MV-4-11 (cell line): ENCODE measurements at places on chromosomes 3 and 15.

DNA sequence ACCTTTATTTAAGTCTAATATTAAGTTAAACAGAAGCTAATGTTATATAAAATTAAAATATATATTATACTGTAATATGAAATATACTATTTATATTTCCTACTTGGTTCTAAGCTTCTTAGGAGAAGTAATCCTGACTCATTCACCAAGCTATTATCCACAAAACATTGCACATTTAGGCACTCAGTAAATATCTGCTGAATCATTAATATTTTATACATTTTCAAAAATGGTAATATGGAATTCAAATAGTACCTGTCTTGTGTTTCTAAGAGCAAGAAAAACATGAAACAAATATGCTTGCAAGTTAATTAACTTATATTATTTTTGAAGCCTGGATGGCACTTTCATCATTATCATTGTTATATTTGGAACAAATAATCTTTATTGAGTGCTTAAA, 153.0 kb upstream of the CNTN4 start:
- DNase-seq, result no peak

DNA sequence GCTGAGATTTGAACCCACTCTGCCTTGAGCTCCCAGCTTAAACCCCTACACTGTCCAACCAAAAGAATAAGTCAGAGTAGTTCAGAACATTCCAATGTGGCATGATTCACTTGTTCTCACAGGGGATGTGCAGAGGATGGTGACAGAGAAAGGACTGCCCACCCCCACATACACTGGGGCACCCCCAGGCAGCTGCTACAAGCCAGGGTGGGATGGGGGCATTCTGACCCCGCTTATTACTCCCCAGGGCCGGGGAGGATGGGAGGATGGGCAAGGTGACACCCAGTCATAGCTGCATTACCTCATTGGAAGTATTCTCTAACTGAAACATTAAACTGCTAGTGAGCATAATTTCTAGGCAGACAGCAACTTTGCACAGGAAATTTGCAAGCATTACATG, 126.0 kb upstream of the PRR20G start:
- no peak for DNase-seq

DNA sequence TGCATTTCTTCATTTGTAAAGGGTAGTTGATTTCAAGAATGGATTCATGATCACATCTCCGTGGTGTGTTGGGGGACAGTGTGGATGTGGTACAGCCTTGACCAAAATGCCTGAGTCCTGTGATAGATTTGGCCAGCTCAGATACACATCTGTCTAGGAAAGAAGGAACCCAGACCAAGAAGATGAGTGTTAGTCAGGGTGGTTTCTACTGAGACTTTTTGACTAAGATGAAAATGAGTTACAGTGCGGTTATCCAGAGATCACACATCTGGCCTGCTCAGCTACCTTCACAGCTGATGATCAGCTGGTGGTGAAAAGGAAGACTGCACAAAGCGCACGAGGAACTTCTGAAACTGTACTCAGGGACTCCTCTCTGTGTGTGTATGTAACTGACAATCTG, 68.0 kb downstream of the FNDC3B start:
- peak; percentile 85 for DNase-seq

GRCh38 chr3:130783629-130784028, 37.0 kb upstream of the PIK3R4 start:
- no peak for DNase-seq

DNA sequence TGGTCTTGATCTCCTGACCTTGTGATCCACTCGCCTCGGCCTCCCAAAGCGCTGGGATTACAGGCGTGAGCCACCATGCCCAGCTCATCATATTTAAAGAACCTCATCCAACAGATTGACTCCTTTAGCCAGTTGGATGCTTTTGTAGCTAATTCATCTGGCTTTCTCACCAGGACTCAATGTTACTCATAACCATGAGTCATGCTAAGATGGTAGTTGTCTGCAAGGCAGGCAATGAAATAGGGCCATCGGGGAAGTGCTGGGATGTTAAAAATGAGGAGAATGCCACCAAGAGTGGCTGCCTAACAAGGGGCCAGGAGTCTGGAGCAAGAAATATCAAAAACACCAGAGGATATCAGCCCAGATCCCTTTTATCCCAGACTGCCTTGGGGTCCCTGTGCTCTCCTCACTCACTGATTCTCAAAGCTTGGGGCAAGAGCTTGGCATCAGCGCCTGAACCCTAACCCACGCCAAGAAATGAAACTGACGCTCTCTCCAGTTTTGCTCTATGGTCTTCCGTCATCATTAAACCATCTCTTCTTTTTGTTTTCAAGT, 7.4 kb upstream of the PCOLCE2 start:
- no peak for DNase-seq

DNA sequence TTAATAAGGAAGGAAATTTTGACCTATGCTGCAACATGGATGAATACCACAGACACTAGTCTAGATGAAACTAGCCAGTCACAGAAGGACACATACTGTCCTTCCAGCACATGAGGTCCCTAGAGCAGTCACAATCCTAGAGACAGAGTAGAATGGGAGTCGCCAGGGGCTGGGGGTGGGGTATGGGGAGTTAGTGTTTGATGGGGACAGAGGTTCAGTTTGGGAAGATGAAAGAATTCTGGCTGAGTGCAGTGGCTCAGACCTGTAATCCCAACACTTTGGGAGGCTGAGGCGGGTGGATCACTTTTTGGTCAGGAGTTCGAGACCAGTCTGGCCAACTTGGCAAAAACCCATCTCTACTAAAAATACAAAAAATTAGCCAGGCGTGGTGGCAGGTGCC, 99.2 kb downstream of the TPRA1 start:
- no peak for DNase-seq
